ENCODE measurements at places on chromosomes 2 and 18.

- no peak for DNase-seq
These were observed 26.6 kb downstream of the POLE4 start for GRCh38 chr2:74984947-74985637.

GRCh38 chr2:217939629-217940245, 63.1 kb downstream of the TNS1 start:
- DNase-seq: no peak

DNA sequence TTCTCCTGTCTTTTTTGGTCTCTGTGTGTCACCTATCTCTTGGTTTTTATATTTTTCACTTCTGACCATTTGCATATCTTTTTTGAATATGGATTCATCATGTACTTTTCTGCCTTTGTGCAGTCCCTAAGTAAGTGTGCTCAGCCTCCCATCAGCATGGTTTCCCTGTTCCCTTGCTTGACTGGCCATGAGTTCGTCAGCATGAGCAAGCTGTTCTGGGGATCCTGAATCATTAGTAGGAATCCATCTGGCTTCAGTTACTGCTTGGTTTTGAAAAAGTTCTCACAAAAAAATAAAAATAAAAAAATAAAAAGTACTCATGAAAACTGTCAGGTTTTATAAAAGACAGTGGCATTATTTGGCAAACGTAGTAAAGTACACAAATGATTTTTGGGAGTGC, 144.1 kb downstream of the NCOA1 start:
- no peak for DNase-seq

DNA sequence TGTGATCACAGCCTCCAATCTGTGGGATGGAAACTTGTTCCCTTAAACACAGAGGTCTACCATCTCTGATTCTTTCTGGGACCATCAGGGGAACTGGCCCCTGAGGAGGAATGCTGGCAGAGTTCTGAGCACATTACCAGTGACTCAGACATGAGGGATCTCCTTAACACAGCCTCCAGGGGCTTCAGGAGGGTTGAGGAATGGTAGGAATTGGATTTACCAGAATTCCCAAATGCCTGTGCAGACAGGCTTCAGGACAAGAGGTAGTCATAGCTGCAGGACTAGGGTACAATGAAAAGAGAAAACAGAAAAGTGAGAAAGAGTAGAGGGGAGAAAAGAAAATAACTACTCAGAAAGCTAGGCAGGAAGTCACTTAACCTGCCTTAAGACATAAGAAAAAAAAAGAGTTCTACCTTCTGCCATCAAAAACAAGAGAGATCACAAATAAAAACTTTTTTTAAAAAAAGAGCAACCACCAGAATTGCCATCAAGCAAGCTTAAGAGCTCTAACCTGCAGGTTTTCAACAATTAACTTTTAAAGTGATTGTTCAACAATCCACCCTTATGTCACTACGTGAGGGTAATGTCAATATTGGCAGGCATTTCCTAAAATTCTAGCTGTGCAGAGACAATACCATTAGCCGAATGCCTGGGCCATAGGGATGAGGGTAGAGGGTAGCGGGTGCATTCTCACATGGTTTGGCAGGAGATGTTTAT, 524.4 kb downstream of the BCL11A start:
- no peak for DNase-seq

GRCh38 chr2:237643582-237644380, 16.4 kb downstream of the LRRFIP1 start:
- no peak for DNase-seq

- no peak for DNase-seq
These were observed 204.4 kb upstream of the RASGRP3 start for GRCh38 chr2:33272001-33272400.

DNA sequence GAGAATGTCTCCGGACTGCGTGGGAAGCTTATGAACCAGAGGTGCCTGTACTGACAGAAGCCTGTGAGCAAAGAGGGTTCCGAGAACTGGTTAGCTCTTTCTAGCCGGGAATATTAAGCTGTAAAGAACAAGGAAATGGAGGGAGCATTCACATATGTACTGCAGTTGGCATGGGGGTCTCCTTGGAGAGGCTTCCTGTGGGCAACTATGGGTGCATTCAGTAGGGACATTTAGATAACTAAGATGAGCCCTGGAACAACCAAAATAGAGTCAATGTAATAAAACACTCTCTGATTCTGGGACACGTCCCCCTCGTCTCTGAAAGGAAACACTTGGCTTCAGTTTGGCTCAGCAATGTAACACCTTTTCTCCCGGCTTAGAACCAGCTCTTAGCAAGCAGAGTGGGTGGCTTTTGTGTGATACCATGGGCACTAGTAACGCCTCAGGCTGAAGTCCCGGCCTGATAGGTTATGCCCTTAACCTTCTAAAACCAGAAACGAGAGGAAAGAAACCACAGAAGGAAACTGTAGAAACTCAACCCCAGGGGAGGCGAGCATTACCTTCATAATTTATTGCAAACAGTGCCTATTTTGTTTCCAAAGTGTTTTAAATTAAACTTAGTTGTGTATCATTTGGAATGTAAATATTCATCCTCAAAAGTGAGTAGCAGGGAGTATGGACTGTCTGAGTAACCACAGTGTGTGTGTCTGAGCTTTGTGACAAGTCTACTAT, 48.8 kb upstream of the LPIN2 start:
- peak; percentile 48 for DNase-seq
